Astrocyte (in vitro differentiated cells and primary cell): ENCODE measurements at places on chromosomes 5 and 9.

GRCh38 chr5:107769519-107769918 lies 98.8 kb upstream of the EFNA5 start:
- DNase-seq: no peak

DNA sequence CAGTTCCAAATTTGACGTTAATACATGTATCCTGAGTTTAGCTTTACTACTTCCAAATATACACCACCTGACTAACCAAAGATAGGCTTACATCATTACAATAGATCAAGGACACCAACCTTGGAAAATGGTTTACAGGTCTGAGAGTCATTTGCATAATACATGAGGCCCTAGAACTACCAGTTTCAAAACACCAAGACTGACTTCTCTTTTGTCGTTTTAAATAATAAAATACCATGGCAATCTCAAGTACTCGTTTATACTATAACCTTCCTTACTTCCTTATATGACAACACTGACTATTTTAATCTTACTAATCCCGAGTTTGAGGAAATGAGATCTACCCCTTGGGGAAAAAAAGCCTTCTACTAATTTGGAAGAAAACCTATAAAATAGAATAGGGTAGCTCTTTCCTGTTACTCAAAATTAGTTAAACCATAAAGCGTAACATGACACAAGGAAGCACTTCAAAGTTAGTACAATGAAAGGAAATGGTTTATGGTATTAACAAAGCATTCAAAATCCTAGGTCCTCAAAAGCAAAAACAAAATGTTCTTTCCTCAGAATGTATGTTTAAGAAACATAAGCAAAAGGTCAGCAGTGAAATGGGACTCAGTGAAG lies 42.1 kb downstream of the UBQLN1 start:
- DNase-seq: no peak

- no peak for DNase-seq
Observed at GRCh38 chr5:135491552-135492318, 39.6 kb upstream of the TIFAB start.

DNA sequence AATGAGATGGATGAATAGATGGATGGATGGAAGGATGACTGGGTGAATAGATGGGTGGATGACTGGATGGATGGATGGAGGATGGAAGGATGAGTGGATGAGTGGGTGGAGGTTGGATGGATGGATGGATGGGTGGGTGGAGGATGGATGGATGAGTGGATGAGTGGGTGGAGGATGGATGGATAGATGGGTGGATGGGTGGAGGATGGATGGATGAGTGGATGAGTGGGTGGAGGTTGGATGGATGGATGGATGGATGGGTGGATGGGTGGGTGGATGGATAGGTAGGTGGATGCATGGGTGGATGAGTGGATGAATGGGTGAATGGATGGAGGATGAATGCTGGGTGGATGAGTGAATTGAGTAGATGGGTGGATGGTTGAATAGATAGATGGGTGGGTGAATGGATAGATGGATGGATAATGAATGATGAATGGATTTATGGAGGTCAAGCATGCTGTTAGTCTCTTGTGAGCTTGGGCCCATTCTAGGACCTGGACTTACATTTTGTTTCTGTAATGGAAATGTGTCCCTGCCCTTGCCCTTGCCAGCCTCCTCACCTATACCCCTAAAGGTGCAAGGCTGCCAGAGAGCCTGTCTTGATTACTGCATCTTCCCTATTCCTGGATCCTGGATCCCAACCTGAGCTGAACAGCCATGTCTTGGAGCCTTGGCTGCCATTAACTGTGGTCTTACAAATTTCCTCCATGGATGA lies 159.7 kb upstream of the NFIL3 start:
- DNase-seq: no peak

- DNase-seq: no peak
Observed at GRCh38 chr5:128559300-128560297, 21.6 kb upstream of the FBN2 start.

- DNase-seq: peak; percentile 22
Observed at GRCh38 chr5:53924392-53924791, 364.0 kb downstream of the NDUFS4 start.

DNA sequence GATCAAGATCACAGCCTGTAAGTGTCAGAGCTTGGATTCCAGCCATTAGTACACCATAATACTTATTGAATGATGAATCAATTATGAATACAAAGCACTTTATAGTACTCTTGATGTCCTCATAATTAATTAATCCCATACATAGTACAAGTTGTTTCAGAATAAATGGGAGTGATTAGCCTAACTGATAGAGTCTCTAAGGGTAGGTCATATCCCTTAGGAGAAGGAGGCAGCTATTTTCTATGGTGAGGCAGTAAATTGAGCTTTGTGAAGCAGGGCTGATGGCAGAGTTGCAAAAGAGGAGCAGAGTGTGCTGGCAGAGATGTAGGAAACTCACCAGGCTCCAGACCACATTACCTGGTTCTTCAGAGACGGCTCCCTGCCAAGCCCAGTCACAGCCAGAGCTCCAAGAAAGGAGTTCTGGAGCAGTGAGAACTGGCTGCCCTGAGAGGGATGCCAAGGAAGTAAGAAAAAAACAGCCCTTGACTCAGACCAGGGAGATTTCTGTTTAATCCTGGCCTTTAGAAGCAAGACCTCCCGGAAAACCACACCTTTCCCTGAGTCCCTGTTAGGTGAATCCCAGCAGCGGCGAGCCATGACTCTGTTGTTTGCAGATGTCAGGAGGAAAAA lies 112.9 kb downstream of the SH3TC2 start:
- DNase-seq: no peak

- DNase-seq: no peak
Observed at GRCh38 chr5:171365351-171365750, 22.3 kb upstream of the NPM1 start.

DNA sequence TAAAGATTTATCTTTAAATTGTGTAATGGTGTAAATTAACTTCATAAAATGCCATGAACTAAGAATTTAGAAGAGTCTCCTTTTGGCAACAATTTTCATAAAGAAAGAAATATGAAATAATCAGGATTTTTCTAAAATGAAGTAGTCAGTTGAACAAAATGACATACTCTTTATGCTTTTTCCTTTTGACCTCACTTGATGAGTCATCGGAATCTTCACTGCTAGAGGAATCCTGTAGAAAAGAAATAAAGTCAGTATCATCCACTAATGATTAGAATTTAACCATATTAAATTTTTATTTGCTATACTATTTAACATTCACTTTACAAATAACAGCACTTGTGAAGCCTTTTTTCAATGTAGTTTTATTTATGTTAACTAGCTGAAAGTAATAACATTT lies 26.1 kb downstream of the CHD1 start:
- DNase-seq: peak; percentile 47

DNA sequence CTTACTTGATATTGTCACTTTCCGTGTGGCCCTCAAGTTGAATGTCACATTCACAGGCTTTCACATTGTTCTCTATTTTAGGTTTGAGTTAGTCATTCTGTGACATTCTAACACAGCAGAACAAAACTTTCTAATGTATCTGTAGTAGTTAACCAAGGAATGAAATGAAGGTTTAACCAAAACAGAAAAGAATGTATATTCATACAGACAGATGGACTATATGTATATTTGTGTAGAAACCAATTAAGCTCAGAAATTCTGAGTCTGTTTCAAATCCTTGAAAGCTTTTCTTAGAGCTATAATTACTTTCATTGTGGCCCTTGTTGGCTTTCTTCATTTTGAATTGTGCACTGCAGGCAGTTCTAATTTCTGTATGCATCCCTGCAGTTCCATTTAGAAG lies 654.7 kb downstream of the LRRC70 start:
- DNase-seq: no peak

DNA sequence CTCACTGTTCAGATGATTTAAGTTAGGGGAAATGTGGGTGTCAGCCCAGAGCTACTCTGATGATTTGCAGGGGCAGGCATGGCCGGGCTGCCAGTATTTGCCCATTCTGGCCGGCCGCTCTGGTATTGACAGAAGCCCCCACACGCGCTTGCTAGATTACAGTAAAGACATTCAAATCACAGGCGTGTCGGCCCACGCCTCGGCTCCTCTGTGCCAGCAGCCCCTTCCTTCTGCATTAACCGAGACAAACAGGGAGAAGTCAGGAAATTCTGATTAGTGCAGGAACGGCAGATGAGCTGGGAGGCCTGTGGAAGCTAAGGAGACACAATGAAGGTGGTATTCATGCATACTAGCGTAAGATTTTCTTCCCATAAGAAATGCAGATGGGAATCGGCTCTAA lies 113.3 kb downstream of the CRB2 start:
- DNase-seq: no peak

DNA sequence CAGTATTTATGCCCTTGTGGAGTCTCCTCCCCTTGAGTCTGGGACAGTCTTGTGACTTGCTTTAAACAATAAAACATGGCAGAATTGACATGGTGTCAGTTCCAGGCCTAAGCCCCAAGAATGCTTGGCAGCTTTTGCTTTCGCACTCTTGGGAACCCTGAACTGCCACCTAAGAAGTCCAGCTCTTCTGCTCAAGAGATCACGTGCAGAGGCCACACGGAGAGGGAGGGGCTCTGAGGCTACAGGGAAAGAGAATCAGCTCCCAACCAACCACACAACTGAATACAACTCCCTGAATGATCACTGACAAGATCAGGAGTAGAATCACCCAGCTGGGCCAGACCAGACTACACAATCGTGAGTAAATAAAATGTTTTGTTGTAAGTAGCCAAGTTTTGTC lies 97.6 kb downstream of the MED27 start:
- DNase-seq: no peak
